ENCODE measurements at places on chromosomes 7 and 10. TPM values are rescaled to one million over a fixed set of nuclear protein-coding genes. Genes with fewer than 3 reads are reported as not detected.
A peak's percentile ranks its signal among the peaks of the same experiment; 100 is the strongest.

Gene ATP5F1C
- 189 TPM for total RNA-seq

Gene MNX1
- 3.6 TPM for total RNA-seq

Gene GIMAP1
- total RNA-seq = 0.05 TPM

Gene HOXA5
- 3.9 TPM for total RNA-seq

Gene VOPP1
- 131 TPM for total RNA-seq

Gene HOXA10
- 0.41 TPM for total RNA-seq

Gene CDC14C
- total RNA-seq = not detected

Gene HIF1AN
- total RNA-seq = 83.1 TPM

DNA sequence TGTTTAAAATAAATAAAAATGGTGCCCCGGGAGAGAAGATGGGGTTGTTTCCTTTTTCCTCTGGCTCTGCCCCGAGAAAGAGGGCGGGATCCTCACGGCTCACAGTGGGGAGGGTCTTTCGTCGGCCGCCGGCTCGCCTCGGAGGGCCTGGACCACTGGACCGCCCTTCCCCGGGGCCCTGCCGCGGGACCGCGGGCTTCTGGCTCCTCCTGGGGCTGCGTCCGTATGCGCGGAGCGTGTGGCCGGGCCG lies 3.5 kb upstream of the IGF2BP3 start:
- DNase-seq = no peak

DNA sequence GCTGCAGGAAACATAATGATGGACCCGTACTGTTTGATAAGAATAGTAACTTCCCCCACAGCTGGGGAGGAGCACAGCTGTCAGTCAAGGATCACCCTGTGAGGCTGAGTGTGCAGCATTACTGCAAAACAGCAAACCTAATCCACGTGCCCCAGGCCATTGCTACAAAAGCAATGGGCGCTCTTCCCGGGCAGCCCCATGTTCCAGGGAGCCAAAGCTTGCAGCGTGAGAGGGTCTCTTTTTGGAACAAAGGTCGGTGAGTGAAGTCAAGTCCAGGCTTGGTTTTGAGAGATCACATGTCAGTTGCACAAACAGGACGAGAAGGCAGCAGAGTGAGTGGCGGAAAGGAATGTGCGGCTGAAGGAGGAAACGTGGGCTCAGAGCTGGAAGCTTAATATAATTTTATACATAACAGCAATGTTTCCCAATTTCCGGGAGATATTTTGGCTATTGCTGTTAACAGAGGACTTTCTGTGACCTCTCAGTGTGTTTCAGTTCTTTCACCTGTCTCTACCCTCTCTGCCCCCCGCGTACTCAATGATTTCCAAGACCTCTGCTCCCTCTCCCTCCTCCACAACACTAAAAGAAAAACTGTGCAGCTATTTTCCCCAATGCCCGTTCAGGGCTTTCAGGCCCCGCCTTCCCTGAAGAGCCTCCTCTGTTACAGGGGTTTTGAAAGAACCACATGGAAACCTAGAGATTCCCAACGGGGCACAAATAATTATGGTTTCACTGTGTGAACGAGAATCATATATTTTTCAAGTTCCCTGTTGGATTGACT lies 128.9 kb downstream of the MTPAP start:
- no peak for DNase-seq

DNA sequence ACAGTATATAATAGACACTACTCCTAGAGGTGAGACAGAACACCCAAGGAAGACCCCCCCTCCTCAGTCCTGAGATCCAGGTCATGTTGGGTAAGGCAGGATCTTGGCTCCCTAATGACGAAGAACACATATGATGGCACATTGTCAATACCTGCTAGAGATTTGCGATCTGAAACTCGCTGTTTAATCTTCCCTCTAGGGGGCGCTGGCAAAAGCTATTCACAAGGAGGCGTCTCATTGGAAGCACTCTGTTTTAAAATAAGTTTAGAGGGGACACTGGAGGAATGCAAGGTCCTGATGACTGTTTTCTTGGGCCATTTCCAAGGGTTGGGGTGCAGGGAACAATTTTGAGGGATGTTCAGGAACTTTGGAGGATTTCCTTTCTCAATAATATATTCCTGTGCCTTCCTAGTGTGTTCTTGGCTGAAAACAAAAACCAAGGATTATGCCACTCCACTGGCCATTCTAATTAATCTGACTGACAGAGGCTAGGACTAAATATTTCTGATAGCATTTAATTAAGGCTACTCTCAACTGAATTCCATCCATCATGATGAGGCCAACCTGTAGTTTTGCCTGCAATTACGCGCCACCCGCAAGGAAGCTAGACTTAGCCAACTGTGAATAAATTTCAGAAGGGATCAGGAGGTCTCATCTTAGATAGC lies 1013.8 kb upstream of the MBL2 start:
- DNase-seq = no peak

DNA sequence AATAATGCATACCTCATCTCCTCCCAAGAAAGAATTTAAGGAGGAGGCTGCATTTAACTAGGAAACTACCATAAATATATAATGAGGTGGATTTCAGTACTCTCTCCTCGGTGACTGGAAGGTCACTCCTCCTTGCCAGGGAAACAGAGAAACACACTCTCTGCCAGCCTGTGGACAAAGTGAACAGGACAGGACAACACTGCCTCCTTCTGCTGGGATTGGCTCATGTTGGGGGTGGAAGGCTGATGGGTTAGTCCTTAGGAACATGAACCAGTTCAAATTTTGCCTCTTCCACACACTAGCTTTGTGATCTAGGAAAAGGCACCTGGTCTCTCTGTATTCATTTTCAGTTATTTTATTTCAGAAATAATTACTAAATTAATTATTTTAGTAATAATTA lies 50.6 kb upstream of the STEAP4 start:
- DNase-seq = no peak

DNA sequence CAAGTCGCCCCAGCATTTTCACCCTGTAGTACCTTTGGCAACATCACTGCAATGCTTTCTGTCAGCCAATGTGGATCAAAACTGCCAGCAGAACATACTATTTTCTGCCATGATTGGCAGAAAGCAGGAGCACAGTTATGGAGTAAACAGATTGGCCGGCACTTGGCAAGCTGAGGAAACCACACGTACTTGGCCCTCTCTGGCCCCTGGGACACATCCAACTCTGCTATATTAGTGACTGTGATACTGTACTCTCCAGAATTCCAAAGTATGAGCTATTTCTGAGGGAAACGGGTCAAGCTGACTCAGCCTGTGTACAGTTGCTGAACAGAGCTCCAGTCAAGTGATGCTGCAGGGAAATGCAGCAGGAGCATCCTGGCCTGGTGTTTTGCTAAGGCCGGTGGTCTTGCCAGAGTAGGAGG lies 39.8 kb upstream of the LANCL2 start:
- no peak for DNase-seq

- DNase-seq = no peak
These were observed 19.8 kb downstream of the SHH start for GRCh38 chr7:155792315-155792960.

DNA sequence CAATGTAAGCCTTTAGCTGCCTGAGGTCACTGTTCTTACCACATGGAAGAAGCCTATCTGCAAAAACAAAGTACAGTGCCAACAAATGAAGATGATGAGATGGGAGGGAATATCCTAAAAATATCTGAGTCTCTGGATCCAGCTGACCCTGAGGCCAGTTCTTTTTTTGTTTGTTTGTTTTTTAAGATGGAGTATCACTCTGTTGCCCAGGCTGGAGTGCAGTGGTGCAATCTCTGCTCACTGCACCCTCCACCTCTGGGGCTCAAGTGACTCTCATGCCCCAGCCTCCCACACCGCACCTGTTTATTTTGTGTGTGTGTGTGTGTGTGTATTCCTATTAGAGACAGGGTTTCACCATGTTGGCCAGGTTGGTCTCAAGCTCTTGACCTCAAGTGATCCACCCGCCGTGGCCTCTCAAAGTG lies 44.9 kb downstream of the HYCC1 start:
- no peak for DNase-seq

DNA sequence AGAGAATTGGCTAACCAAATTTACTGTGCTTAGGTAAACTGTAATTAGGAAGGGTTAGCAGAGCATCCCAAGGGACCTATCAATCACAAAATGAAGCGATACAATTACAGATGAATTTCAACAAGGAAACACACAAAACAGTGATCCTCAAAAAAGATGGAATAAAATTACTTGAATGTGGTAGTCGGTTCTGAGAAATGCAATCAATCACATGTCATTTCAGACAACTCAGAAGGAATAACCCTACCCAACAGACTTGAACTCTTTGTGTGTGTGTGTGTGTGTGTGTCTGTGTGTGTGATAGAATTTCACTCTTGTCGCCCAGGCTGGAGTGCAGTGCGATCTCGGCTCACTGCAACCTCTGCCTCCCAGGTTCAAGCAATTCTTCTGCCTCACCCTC lies 43.5 kb downstream of the ST8SIA6 start:
- DNase-seq = no peak

GRCh38 chr10:26440088-26440470 lies 1.9 kb downstream of the APBB1IP start:
- DNase-seq = no peak

- no peak for DNase-seq
These were observed 5.4 kb upstream of the CEP41 start for GRCh38 chr7:130446259-130446658.

DNA sequence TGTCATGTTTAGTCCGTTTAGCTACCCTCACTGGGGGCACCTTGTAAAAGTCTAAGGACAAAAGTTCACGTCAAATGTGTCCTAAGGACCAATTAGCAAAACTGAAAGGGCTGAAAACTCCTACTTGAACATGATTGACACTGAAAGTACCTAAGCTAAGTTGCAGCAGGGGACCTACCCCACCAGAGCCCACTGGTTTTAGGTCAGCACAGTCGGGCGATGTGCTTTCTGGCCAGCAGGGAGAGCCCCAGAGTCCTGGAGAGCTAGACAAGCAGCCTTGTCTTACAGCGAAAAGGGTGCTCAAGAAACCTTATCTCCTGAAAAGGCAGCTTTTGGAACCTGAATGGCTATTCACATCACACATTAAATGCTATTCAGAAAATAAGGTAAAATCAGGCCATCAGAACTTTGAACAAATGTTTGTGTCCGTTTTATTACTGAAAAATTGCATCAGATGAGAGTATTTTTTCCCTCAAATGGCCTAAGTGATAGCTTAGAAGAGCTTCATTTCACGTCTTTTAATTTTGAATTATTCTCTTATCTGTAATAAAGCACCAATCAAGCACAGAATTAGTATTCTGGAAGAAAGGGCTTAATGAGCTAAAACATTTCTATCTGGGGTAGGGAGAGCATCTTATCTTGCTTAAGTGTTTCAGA lies 52.2 kb upstream of the MKI67 start:
- no peak for DNase-seq

- DNase-seq = no peak
These were observed 103.4 kb upstream of the GLI3 start for GRCh38 chr7:42340436-42340835.

- DNase-seq = no peak
These were observed 113.5 kb upstream of the CTTNBP2 start for GRCh38 chr7:117986645-117987269.

GRCh38 chr10:110392868-110393740 lies 88.4 kb upstream of the SMNDC1 start:
- DNase-seq = no peak

- DNase-seq = no peak
These were observed 79.1 kb downstream of the GRK5 start for GRCh38 chr10:119286516-119286915.

GRCh38 chr10:68156373-68157185 lies 47.3 kb downstream of the MYPN start:
- peak; percentile 59 for DNase-seq

- DNase-seq = no peak
These were observed 64.3 kb upstream of the MDFIC start for GRCh38 chr7:114857605-114858004.

GRCh38 chr10:132390170-132390920 lies 6.7 kb upstream of the PWWP2B start:
- DNase-seq = no peak

DNA sequence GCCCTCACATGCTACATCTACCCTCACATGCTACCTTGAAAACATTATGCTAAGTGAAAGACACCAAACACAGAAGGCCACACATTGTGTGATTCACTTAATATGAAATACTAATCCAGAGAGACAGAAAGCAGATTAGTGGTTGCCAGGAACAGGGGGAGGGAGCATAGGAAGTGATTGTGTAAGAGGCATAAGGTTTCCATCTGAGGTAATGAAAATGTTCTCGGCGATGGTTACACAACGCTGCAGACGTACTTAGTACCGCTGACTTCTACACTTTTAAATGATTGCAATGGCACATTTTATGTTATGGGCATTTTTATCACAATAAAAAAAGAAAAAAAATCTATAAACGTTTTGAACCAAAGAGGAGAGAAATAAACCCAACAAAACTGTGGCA lies 742.3 kb downstream of the TYW1 start:
- no peak for DNase-seq

GRCh38 chr7:47374538-47374937 lies 207.4 kb downstream of the TNS3 start:
- no peak for DNase-seq
